ENCODE measurements at places on chromosomes 12 and 14.
A peak's percentile ranks its signal among the peaks of the same experiment; 100 is the strongest.

GRCh38 chr14:32606301-32606700 is 277.2 kb downstream of the AKAP6 start:
- DNase-seq: no peak

DNA sequence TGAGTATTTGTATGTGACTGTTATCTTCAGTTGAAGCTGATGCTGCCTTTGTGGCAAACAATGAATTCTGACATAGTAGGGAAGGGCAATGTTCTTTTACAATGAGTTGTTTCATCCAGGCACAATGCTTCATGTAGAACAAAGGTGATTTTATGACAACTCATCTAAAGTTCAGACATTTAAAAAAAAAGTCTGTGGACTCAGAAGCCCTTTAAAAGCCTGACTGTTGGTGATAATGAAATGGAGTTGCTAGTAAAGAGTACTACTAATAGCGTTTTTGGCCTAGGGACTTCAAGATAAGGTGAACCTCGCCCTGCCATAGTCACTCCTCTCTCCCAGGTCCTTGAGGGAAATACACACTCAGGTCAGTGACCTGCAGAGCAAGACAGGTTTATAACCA is 105.1 kb downstream of the AKAP6 start:
- DNase-seq: no peak

DNA sequence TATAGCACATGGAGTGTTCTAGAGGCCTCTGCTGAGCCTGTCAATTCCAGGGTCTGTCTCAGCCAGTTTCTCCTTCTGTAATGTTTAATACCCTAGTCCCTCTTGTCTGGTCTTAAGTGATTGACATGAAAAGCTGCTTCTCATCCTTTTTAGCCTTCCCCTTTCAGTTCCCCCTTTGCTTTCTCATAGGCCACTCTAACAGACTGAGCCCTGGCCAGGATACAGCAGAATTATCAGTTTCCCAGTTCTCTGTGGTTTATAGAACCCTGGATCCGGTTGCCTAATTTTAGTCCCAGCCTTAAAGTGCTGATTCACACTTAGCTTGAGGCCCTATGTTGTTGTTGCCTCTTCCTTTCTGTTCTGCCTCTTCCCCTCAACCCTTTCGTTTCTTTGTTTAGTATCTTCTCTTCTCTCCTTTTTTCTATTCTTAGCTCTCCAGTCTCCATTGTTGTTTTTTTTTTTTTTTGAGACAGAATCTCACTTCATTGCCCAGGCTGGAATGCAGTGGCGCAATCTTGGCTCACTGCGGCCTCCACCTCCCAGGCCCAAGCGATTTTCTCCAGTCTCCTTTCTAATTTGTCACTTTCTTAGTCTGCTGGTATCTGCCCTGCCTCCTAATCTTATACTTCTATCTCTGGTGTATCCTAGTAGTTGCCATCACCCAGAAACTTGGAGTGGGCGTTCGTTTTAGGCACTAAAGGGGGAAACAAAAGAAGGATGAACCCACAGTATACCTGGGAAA is 2.9 kb upstream of the BIN2 start:
- DNase-seq: no peak

DNA sequence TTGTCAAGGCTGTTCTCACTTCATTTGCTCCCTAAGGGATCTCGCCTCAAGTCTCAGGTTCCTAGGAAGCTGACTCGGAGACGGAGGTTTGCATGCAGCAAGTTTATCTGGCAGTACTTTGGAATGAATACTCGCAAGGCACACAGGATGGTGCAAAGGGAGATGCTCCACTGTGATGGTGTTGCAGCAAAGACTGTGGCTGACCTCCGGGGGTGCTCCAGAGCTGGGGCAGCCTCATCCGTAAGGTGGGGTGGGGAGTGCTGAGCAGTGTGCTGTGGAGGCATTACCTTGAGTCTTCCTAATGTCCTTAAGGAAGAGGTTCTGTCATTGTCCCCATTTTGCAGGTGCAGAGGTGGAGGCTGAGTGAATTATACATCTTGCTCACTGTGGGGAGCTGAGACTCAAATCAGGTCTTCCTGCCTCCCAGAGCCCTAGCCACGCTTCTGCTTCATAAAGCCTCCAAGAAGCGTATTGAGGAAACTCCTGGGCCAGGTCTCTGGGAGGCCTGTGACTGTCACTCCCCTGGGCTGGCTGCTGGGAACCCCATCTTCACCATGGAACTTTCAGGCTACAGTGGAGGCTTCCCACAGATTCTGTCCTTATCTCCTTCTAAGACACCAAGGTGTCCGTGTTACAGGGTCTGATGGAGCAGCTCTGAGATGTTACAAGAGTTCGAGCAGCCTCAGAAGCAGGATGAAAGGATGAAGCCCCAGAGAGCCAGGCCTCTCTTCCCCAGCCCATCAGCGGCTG is 39.5 kb downstream of the GALNT16 start:
- peak; percentile 27 for DNase-seq

- DNase-seq: no peak
Observed at GRCh38 chr12:112928978-112929377, 9.3 kb upstream of the OAS3 start.

DNA sequence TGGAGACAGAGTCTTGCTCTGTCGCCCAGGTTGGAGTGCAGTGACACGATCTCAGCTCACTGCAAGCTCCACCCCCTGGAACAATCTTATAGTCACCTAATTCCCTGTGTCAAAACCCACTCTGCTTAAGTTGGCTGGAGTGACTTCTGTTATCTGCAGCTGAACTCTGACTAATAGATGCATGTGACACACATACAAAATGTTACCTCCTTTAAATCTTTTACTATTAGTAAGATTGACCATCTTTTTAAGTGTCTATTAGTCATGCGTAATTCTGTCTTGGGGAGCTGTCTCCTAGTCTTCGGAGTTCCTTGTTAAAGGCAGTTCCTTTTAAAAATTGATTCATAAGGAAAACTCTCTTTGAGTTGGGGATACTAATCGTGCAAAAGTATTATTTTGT is 7.4 kb downstream of the IFI27L1 start:
- no peak for DNase-seq

- no peak for DNase-seq
Observed at GRCh38 chr14:35515916-35516315, 18.0 kb upstream of the INSM2 start.

GRCh38 chr12:86145156-86145555 is 111.0 kb downstream of the MGAT4C start:
- DNase-seq: no peak

GRCh38 chr14:104219731-104220214 is 81.4 kb downstream of the KIF26A start:
- no peak for DNase-seq

DNA sequence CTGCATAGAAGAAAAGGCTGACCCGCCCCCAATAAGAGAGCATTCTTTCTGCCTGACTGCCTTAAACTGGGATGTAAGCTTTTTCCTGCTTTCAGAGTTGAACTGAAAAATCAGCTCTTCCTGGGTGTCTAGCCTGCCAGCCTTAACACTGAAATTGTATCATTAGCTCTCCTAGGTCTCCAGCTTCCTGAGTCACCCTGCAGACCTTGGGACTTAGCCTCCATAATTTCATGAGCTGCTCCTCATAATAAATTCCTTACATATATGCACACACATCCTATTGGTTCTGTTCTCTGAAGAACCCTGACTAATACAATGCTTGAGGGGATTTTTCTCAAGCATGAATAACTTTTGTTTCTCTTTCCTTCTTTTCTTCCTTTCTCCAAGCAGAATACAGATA is 76.4 kb upstream of the FAR2 start:
- DNase-seq: no peak

DNA sequence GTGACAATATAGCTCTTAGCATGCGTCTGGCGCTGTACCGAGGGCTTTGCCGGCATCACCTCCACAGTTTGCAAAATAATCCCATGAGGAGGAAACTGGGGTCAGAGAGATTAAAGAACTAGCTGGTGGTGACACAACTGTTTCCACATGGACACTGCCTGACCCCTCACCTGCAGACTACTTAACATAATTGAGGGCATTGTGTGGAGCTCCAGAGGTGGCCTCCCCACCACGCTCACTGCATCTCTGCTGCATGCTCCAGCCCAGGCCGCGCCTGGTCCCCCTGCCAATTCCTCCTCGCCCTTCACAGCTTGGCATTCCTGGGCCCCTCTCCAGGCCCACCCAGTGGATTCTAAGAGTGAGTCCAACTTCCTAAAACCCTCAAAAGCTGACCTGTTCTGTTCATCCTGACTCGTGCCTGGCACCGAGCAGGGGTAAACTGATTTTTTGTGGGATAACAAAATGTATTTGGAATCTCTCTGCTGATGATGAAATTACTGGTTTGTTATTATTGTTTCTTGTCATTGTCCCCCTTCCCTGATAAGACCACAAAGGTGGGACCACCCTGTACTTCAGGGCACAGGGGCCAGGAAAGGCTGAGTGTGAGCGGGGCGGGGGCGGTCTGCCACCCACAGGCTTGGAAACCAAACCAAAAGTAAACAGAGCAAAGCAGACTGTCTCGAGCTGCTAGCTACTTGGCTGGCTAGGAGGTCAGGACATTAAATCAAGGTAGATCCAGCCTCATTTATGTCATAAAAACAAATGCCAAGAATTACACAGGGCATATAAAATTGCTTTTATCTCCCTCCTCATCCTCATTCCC is 40.6 kb downstream of the CHGA start:
- no peak for DNase-seq

DNA sequence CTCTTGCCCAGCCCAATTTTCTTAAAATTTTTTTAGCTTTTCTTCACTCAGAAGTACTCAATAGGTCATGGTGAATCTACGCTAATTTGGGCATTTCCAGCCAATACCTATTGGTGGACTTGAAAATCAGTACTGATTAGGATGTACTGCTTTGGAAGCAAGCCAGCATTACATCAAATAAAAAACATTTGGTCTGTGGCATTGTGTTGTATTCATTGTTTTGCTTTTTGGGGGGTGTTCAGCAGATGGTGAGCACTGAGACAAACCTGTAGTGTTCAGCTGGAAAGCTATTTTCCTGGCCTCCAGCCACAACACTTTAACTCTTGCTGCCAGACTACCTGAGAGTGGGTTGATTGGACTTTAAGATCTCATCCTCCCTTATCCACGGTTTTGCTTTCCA is 4.0 kb downstream of the MAPKAPK5 start:
- DNase-seq: no peak

DNA sequence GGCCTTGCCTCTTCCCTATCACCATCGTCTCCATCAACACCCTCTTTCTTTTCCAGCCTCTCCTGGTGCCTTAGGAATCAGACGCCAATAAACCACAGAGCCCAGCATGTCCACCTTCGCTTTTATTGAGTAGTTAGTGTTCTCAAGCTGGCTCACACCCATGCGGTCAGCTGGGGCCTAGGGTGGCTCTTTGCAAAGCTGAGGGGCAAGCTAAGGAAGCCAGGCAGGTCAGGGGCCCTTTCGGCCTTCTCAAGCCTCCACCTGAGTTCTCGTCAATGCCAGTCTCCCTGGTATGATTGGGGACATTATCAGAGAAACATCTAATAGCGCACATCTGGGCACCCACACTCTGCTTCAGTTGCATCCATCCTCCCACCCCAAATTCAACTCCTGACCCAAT is 737 bp upstream of the TEX52 start:
- no peak for DNase-seq

GRCh38 chr14:36105401-36105800 is 71.1 kb downstream of the PTCSC3 start:
- DNase-seq: no peak

DNA sequence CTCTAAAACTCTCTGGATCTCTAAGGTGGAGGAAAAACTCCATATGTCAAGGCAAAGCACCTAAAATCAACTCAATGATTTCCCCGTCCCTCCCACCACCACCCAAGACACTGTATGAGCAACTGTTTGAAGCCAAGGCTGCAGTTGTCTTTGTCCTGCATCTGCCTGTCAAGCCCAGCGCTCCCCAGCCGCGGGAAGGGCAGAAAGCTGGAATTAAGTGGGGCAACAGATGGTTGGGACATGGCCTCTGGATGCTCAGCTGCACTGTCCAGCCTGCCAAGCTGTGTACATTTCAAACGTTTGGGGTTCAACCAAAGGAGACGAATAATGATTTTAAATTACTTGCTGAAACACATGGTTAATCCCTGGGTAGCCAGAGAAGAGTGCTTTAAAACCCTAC is 42.2 kb upstream of the PTGR2 start:
- DNase-seq: no peak

GRCh38 chr12:58920961-58921861 is 907 bp upstream of the LRIG3 start:
- DNase-seq: peak; percentile 11

DNA sequence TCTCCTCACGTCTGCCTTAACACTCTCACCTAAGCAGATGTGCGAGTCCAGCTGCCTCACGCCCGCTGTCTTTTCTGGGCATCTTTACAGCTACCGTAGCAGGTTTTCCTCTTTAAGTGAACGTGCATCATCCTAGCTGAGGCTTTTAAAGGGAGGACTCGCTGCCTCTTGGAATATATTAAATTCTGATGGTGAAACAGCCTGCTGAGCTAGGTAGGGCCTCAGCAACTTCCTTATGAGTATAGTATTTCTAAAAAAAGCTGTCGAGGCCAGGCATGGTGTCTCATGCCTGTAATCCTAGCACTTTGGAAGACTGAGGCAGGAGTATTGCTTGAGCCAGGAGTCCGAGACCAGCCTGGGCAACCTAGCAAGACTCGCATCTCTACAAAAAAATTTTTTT is 32.2 kb downstream of the TESC start:
- DNase-seq: no peak

DNA sequence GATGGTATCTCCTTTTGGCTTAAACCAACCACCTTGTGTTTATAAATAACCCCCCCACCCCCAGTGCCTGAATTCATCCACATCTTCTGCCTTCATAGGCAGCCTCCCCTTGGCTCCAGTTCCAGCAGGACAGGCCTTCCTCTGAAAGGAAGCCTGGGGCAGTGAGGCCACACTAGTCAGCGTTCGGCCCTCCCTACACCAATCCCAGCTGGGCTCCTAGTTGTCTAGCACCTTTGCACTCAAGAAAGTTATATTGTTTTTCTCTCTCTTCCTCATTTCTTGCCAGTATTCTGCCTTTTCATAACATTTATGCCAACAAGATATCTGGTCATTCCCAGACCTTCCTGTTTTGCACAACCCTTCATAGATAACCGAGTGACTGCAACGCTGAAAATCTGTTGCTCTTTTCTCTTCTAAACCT is 73.1 kb upstream of the ACTN1 start:
- no peak for DNase-seq

DNA sequence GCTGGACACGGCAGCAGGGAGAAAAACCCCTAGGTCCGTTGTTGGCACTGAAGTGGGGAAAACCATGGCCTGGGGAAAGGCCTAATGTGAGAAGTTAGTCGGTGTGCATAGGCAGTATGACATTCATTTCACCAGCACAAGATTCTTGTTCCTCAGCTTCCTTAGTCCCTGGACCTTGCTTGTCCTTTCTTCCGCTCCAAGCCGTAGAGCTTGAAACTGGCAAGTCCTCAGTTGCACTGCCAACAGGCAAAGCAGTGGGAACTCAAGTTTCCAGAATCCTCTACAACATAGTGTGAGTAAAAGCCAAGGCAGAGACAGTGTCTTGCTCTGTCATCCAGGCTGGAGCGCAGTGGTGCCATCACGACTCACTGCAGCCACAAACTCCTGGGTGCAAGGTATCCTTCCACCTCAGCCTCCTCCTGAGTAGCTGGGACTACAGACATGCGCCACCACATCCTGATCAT is 138.5 kb upstream of the AMIGO2 start:
- peak; percentile 71 for DNase-seq

GRCh38 chr14:89351516-89352404 is 65.3 kb downstream of the FOXN3 start:
- DNase-seq: no peak

- no peak for DNase-seq
Observed at GRCh38 chr14:58787592-58787991, 149.8 kb downstream of the DACT1 start.

- peak; percentile 10 for DNase-seq
Observed at GRCh38 chr14:97796511-97796910, 999.3 kb downstream of the VRK1 start.

Data from activated CD4-positive, alpha-beta T cell treated with anti-CD3 and anti-CD28 coated beads for 48 hours (primary cell).